ENCODE measurements at places on chromosomes 12 and 14.

GRCh38 chr14:50410071-50410470 is 13.4 kb upstream of the CDKL1 start:
- no peak for DNase-seq

- DNase-seq, result no peak
Observed at GRCh38 chr12:25501549-25501948, 51.5 kb downstream of the LMNTD1 start.

- DNase-seq, result no peak
Observed at GRCh38 chr14:87992346-87992717, 650 bp downstream of the GALC start.

DNA sequence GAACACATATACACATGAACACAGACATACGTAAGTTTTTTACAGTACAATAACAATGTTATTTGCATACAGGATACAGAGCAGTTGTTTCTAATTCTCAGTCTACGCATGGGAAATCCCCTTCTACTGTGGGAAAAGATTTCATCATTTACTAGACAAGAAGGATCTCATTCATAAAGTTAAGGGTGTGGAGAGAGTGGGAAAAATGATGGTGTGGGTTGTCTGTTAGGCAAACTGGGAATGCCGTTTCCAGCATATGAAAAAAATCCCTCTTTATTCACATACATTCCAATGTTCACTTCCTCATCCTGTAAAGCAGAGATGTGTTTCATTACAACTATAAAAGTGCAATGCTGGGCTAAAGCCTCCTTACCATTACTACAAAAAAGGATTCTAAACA is 120.9 kb downstream of the SINHCAF start:
- no peak for DNase-seq

DNA sequence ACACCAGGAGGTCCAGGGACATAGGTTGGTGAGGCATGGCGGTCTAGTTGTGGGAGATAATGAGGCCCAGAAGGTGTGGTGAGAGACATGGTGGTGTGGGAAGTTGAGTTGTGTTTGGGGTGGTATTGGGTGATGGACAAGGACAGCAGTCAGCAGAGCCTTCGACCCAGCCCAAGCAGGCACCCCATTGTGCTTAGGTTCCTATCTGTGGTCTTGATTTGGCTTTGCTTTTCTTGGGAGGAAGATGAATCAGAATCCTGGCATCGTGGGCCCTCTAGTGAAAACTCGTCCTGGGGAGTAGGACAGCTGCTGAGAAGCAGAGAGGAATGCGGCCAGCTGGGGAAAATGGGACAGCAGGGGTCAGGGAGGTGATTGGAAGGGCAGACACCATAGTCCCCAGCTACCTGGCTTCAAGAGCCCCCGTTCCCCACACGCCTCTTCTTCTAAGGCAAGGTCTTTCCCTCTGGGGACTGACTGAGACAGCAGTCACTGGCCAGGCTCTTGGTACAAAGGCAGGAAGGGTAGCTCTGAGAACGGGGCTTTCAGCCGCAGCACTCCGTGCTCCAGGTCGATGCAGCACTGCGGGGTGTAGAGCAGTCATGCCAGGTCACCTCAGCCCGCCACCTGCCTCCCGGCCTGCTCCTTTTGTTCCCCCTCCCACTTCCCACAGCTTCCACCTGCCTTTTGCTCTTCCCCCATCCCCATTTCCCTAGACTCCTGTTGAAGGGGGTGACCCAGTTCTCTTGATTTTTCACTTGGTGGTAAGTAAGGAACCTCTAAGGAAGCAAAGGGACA is 7.9 kb downstream of the NRIP2 start:
- no peak for DNase-seq

- no peak for DNase-seq
Observed at GRCh38 chr12:2291182-2291832, 238.5 kb downstream of the CACNA1C start.

GRCh38 chr12:126519833-126520232 is 1454.6 kb downstream of the AACS start:
- DNase-seq, result no peak

DNA sequence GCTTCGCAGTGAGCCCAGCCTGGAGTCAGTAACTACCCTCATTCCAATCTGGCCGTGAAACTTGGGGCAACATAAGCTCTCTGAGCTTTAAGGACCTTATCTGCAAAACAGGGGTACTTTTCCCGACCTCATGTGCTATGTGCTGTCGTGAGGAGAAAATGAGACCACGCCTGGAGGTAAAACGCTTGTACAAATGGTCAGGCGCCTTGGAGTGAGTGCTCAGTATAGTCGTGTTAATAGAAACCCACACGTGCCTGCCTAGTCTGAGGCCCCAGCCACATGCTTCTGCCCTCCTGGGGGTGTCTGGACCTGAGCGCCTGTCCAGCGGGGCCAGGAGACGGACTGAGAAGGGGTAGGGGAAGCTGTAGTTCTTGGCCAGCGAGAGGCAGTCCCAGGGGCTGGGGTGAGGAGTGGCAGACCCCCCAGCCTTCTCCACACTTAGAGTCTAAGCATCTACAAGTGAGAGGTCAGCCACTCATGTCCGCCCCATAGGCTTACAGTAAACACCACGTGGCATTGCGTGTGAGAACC is 4.9 kb downstream of the AQP5 start:
- DNase-seq, result no peak

- DNase-seq, result no peak
Observed at GRCh38 chr12:52084491-52085231, 5.2 kb downstream of the SMIM41 start.

DNA sequence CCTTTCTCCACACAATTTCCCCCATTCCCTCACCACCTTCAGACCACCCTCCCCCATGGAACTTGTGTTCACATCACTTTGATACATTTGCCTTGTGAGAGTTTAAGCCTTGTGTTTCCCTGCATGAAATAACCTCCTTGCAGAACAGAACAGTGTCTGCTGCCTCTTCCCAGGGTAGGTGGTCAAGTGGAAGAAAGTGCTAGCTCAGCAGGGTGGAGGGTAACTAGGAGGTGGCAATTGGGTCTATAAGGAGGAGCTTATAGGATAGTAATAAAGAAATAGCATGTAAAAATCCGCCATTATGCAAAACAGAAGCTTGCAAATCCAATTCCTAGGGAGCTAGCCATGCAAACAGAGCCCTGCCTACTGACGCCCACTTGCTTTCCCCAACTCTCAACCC is 13.9 kb upstream of the KRT8 start:
- DNase-seq, result no peak
